ENCODE measurements at places on chromosomes 16 and 17.
A peak's percentile ranks its signal among the peaks of the same experiment; 100 is the strongest.

DNA sequence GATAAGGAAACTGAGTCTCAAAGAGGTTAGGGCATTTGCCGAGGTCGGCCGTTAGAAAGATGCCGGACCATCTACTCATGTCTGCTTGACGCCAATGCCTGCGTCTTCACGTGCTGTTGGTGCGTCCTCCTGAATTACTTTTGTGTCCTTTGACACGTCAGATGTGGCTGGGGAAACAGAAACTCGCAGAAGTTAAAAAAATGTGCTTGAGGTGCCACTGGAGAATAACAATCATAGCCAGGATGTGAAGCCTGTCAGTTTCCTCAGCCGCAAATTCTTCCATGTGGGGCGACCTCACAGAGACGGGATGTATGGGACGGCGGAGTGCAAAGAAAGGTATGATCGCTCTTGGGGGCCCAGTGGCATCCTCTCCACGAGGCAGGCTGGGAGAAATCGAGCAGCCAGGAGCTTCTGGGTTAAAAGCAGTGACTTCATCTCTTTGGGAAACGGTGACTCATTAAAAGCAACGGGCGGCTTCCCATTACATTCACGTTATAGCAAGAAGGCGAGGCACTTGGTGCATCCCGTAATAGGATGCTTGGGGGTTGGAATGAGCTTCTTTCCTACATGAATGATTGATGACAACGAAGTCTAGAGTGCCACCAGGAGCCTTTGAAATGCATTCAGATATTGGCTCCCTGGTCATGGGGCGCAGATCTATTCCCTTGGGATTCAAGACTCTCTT is 67.8 kb downstream of the BMERB1 start:
- H3K27me3 ChIP-seq, result no peaks in the 10 kb centered on the region
- peaks cover 15% of the 10 kb centered on the region for H3K4me1 ChIP-seq
- H3K36me3 ChIP-seq, result no peaks in the 10 kb centered on the region
- H3K4me3 ChIP-seq, result no peak overlapping the region
- peak overlapping the region; percentile 68 for H3K27ac ChIP-seq

DNA sequence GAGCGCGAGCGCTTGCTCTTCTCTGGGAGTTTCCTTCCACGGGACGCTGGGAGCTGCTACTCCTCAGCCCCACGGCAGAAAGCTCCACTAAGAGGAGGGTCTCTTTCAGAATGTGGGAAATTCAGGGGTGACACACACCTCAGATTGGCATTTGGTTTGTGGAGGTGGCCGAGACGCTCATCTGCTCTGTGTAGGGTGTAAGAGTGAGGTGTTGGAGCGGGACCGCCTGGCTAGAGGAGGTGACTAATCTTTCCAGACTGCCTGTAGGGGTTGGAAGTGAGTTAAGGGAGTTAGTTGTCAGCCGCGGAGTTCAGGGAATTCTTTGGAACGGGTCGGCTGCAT is 735 bp downstream of the PSMD11 start:
- peaks cover 18% of the 10 kb centered on the region for H3K4me1 ChIP-seq
- H3K4me3 ChIP-seq, result peak overlapping the region; percentile 53
- peak overlapping the region; percentile 59 for H3K27ac ChIP-seq
- H3K36me3 ChIP-seq, result peaks cover 8% of the 10 kb centered on the region
- peak; percentile 76 for DNase-seq

- H3K27ac ChIP-seq, result peak overlapping the region; percentile 95
- H3K36me3 ChIP-seq, result peaks cover 3% of the 10 kb centered on the region
- H3K4me1 ChIP-seq, result peaks cover 14% of the 10 kb centered on the region
- peak overlapping the region; percentile 99 for H3K4me3 ChIP-seq
- H3K27me3 ChIP-seq, result no peaks in the 10 kb centered on the region
- peak; percentile 49 for DNase-seq
Measured at GRCh38 chr16:58628845-58629732, 537 bp downstream of the CNOT1 start.

GRCh38 chr16:4402439-4403132 is 13.8 kb downstream of the CORO7 start:
- H3K27ac ChIP-seq, result no peak overlapping the region
- peaks cover 24% of the 10 kb centered on the region for H3K36me3 ChIP-seq
- no peaks in the 10 kb centered on the region for H3K27me3 ChIP-seq
- DNase-seq, result peak; percentile 59
- H3K4me1 ChIP-seq, result peaks cover 1% of the 10 kb centered on the region

DNA sequence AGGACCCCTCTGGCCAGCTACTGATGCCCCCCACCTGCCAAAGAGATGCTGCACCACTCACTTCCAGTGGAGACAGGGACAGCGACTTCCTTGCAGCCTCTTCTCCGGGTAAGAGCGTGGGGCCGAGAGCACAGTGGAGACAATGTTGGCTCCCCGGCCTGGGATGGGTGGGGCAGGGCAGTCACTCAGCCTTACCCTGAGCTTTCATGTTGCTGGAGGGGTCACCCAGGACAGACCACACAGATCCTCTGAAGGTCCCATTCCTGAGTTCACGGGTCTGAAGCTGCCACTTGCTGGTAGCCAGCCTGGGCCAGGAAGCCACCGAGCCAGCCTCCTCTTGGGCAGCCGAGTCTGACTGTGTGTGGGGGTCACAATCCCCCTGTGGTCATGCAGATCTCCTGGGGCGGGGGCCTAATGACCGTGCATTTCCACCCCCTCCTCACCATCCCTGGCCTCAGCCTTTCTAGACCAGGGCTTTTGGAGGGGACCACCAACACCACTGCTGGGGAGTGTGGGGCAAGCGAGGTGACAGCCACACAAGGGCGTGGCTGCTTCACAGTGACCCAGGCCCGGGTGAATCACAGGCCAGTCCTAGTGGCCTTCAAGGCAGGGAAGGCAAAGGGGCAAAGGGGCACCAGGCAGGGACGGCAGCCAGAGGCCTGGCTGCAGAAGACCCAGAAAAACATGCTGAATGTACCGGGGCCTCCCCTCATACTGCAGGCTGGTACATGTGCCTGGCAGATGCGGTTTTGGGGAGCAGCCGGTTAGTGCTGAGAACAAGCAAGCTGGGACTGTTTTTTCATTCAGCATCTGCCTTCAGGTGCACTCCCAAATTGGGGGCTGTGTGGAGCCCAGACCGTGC is 10.4 kb downstream of the TAF1C start:
- H3K27ac ChIP-seq, result no peak overlapping the region
- no peak for DNase-seq
- H3K36me3 ChIP-seq, result peaks cover 23% of the 10 kb centered on the region
- peaks cover 18% of the 10 kb centered on the region for H3K4me1 ChIP-seq
- H3K27me3 ChIP-seq, result no peaks in the 10 kb centered on the region
